Activated CD4-positive, alpha-beta T cell treated with anti-CD3 and anti-CD28 coated beads, Interleukin-2, amount 50 U/mL, for 48 hours (primary cell): ENCODE measurements at places on chromosomes 13 and 19.

DNA sequence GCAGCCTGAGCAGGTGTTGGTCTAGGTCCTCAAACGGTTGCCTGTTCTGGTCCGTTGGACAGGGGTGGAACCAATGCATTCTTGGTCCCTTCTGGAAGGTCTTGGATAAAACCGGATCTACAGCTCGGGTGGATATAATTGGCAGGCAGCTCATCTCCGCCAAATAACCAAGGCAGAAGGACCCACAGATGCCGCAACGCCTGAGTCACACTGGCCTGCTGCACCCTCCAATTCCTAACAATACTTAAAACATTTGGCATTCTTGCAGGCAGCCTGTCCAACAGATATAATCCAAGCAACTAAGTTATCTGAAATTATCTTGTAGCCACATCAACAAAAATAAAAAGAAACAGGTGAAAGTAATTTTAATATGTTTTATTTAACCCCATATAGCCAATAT lies 59.0 kb upstream of the FGF14 start:
- no peak for DNase-seq

DNA sequence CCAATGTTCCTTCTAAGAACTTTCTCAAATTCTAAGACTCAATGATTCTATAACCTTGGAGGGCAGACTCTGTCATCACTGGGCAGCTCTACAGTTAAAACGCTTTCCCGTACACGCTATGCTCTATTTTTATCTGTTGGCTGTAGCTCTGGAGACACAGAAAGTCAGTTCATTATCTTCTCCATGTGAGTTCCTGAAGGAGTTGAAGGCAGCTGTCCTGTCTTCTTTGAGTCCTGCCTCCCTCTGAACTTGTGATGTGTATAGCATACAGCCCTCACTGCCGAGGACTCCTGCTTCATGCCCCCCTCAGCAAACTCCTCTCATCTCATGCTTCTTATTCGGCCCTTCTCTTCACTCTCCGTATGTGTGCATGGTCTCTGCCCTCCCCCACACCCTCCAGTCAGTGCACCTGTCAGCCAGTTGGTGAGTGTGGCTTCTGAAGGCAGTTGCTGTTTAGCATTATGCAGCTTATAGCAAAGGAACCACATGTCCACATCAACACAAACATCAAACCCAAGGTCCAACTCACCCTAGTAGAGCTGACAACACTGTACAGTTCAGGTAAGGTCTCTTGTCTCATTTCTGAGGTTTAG lies 504.9 kb downstream of the DIAPH3 start:
- DNase-seq = no peak

DNA sequence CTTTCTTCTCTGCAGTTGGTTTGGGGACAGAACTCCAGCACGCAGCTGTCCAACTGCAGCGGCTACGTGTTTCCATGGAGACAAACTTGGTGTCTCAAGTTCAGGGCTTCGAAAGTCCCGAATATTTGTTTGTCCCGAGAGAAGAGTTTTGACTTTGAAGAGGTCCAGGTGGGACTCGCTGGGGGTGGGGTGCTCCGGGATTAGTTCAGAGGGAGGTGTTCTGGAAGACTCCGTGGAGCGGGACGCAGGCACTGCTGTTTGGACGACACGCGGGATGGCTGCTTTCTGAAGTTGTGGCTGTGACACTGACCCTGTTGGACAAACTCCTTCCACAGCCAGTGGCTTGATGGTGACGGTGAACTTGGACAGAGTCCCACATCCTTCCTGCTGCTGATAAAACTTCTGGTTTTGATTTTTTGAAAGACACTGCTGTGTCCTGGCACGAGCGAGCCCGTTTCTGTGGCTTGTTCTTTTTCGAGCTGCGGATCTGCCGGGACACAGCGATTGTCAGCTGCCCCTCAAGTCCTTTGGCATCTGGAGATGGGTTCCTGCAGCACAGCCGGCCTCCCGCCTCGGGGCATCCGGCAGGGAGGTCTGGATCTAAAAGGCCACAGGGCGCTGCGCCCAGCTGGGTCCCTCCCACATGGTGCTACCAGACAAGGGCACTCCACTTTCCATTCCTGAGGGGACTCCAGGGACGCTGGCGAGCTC lies 15.9 kb upstream of the RANBP3 start:
- no peak for DNase-seq

DNA sequence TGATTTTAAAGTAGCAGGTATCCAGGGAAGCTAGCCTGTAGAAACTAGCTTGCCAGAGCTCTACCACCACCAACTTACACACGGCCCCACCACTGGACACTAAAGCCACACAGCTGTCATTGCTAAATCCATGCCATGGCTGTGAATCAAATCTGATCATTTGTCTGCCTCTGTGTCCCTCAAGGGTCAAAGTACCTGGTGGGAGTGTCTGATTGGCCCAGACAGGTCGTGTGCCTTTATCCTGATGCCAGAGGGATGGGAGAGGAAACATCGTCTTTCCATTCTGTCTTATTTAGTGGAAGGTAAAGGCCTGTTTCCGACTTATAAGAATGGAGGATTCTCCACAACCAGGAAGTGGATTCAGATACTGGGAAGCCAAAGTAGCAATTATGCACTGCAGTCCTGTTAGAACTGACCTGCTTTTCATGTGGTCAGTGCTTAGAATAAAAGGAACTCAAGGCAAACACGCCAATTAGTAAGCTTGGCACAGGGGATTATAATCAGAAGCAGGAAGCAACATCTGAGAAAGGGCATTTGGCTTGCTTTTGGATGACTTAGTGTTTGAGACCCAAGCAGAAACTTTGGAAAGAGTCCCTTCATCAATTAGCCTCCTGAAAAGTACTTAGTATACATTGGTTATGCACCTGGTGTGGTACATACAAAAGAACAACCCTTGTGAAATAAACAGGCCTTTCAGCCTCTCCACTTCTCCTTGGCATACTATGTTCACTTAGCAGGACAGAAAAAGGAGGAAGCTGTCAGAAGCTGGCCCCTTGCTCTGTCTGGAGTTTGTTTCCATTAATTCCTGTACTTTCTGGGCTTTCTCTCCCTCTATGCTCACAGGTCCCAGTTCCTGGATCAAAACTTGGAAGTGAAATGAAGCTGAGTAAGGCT lies 192.4 kb downstream of the NUFIP1 start:
- no peak for DNase-seq
